ENCODE measurements at places on chromosomes 13 and 19.

GRCh38 chr19:288911-289310, 2.3 kb downstream of the PLPP2 start:
- no peak for DNase-seq

- no peak for DNase-seq
Measured at GRCh38 chr13:48976576-48977285, 1.0 kb downstream of the FNDC3A start.

GRCh38 chr13:110308656-110309359, 1.7 kb downstream of the COL4A2 start:
- no peak for DNase-seq

GRCh38 chr19:29705706-29706105, 9.4 kb downstream of the C19orf12 start:
- no peak for DNase-seq

- no peak for DNase-seq
Measured at GRCh38 chr13:97068151-97068550, 73.9 kb upstream of the OXGR1 start.

- no peak for DNase-seq
Measured at GRCh38 chr19:12788042-12788681, 3.1 kb upstream of the JUNB start.

GRCh38 chr19:18989316-18989715, 44.0 kb downstream of the SUGP2 start:
- DNase-seq: no peak

- DNase-seq: no peak
Measured at GRCh38 chr13:113397608-113398425, 33.9 kb upstream of the GRTP1 start.

DNA sequence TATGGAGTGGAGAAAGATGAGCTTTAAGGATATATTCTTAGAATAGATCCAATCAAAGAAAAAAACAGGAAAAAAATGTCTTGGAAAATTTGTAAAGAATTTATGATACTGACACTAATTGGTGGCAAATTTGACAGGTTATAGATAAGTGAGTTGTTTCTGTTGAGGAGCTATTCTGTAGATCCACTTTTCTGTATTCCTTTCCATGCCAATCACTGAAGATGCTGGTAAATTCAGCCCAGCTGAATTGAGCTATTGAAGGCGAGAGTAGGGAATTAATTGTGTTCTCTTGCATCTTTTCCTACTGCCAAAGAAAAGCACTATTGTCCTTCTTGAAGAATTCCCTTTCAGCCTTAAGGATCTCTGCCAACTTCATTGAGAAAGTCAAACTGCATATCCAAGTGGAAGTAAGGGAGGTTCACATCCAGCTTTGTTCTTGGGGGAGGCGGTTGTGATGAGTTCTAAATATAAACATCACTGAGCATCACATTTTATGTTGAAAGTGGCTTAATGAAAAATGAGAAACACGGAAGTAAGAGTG, 113.1 kb downstream of the PCDH9 start:
- no peak for DNase-seq

DNA sequence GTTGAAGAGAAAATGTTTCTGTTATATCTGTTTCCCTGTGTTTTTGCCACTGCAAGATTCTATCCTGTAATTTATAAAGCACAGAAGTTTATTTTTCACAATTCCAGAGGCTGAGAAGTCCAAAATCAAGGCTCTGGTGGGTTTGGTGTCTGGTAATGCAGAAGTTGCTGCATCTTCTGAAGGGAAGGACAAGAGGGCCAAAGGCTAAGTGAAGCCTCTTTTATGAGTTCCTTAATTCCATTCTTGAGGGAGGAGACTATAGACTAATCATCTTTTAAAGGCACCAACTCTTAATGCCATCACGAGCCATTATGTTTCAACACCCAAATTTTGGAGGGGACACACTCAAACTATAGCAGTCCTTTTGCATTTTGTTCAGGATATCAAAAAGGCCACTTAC, 34.1 kb upstream of the WDFY2 start:
- no peak for DNase-seq

DNA sequence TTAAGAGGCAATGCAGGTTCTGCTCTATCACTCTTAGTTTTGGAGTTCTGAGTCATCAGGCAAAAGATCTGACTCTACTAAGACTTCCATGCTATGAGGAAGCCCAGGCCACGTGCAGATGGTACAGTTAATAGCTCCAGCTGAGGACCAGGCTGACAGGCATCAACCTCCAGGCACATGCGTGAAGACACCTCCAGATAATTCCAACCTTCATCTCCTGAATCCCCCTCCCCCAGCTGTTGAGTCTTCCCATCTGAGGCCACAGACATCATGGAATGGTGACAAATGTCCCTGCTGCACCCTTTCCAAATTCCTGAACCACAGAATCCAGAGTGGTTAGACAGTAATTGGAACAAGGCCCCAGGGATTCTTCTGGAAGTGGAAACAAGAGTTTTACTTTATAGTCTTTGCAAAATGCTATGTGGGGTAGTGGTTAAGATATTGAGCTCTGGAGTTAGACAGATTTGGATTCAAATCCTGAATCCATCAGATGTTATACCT, 183.8 kb downstream of the KLF5 start:
- no peak for DNase-seq

DNA sequence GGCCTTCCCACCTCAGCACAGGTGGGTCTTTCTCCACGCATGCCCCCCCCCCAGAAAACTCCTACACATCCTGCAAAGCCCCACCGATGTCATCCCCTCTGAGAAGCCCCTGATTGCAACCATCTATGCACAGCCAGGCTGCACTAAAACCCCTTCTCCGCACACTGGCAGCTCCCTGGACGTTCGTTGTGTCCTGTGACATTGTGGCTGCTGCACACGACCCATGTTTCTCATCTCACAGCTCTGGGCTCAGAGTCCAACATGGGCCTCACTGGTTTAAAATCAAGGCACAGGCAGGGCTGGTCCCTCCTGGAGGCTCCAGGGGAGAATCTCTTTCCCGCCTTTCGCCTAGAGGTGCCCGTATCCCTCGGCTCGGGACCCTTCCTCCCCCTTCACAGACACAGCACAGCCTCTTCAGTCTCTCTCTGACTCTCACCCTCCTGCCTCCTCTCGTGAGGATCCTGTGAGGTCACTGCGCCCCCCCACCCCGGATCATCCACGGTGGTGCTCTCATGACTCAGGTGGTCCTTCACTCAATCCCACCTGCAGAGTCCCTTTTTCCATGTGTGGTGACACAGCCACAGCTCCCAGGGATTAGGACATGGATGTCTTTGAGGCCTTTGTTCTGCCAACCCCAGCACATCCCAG, 71.2 kb downstream of the GADD45B start:
- DNase-seq: no peak

- no peak for DNase-seq
Measured at GRCh38 chr19:12899891-12900518, 9.0 kb downstream of the GCDH start.

- DNase-seq: no peak
Measured at GRCh38 chr19:30862876-30863275, 486.4 kb downstream of the TSHZ3 start.

DNA sequence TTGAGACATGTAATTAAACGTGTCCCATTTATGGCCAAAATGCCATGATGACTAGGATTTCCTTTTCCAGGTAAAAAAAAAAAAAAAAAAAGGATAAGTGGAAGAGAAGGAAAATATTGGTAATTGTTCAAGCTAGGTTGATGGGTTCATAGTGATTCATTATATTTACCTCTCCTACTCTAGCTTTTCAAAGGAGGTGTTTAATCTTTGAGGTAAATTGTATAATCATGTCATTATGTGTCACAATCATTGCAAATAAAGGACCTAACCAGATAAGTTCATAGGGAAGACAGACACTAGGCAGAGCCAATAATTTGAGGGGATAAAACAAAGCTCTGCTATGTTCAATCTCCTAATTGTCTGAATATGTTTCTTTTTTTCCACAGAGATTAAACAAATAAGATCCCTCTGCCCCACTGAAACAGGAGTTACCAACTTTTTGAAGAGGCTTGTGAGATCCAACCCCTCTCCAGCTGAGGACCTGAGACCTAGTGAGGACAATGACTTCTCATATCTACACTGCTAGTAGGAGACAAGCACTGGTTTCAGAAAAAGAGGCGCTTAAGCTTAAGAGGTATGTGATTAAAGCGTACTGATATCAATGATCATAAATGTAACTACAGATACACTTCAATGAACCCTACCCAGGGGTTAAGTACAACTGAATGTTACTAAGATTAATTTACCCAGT, 61.4 kb downstream of the USP12 start:
- no peak for DNase-seq

DNA sequence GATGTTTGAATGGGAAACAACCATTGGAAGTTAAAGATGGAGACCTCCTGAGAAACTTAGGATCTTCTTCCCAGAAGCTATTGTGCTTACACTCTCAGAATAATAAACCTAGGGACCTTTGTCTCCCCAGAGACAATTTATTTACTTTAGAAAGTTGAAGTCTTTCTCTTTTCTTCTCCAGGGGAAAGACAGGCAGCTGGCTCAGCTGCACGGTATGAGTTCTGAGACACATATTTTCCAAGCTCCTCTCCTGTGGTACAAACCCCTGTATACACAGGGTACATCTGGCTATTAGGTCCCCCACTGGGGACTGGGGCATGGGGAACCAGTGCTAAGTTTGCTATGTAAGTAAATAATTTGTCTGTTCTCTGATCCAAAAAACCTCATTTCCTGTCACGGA, 67.5 kb upstream of the POSTN start:
- no peak for DNase-seq

- DNase-seq: no peak
Measured at GRCh38 chr13:84865783-84866221, 933.4 kb downstream of the SLITRK6 start.

DNA sequence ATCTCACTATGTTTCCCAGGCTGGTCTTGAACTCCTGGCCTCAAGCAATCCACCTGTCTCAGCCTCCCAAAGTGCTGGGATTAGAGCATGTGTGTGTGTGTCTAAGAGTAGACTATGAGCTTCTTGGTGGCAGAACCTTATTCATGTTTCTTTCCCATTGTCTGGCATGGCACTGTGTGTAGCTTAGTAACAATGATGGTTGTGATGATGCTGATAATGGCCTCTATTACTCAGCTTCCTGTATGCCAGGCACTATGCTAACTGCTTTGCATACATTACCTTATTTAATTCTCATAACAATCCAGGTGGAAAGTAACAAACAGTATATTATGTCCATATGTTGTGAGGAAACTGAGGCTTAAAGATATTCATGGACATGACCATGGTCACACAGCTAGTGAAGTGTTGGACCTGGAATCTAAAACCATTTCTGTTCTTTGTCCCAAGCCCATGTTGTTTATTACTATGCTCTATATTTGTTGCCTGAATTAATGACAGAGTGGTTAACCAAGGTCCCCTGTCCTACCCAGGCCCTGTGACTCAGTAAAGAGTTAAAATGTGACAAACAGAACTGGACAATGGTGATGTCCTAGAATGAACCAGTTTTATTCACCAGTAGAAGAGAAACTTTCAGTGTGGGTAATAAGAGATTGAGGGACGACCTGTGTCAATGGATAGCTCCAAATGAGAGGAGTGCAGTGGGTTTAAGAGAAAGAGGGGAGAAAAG, 109.6 kb downstream of the KLF5 start:
- DNase-seq: no peak

DNA sequence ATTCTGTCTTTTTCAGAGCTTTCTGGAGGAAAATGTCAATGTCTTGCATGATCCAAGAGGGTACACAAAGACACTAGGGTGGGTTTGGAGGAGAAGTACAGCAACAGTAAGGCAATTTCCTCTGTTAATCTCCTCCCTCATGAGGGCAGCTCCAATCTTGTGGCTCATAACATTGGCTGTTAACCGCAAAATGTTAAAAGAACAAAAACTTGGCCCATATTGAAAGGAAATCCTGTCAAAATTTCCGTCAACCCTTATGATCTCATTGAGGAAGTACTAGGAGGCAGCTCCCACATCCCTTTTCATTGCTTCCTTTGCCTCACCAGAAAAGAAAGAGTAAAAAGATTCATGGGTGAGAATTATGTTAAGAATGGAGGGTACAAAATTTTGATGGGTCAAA, 11.6 kb downstream of the OXGR1 start:
- DNase-seq: no peak

GRCh38 chr19:21947775-21948174, 63.0 kb downstream of the ZNF208 start:
- no peak for DNase-seq

- DNase-seq: no peak
Measured at GRCh38 chr13:75442736-75443234, 39.2 kb downstream of the TBC1D4 start.

DNA sequence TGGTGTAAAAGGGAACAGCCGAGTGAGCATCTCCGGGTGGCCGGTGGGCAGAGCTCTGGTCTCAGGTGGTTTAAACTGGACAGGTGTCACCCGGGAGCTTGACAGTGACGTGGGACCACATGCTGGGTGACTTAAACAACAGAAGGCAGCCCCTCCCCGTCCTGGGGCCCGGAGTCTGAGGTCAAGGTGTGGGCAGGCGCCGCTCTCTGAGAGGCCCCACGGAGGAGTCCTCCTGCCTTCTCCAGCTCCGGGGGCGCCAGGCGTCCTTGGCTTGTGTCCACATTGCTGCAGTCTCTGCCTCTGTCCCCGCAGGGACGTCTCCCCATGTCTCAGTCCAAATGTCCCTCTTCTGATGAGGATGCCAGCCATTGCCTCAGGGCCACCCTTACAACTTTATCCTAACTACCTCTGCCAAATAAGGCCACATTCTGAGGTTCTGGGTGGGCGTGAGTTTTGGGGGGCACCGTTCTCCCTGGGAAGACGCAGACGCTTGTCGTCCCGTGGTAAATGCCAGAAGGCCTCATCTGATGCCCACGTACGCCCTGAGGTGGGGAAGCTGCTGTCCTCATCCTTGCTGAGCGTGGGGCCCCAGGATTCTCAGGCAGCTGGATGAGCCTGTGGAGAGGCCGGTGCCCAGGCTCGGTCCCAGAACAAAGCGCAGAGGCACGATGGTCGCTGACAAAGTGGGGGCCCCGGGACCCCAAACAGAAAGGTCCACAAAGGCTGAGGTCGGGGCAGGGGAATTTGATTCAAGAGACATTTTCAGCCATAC, 12.9 kb downstream of the GZMM start:
- DNase-seq: no peak

DNA sequence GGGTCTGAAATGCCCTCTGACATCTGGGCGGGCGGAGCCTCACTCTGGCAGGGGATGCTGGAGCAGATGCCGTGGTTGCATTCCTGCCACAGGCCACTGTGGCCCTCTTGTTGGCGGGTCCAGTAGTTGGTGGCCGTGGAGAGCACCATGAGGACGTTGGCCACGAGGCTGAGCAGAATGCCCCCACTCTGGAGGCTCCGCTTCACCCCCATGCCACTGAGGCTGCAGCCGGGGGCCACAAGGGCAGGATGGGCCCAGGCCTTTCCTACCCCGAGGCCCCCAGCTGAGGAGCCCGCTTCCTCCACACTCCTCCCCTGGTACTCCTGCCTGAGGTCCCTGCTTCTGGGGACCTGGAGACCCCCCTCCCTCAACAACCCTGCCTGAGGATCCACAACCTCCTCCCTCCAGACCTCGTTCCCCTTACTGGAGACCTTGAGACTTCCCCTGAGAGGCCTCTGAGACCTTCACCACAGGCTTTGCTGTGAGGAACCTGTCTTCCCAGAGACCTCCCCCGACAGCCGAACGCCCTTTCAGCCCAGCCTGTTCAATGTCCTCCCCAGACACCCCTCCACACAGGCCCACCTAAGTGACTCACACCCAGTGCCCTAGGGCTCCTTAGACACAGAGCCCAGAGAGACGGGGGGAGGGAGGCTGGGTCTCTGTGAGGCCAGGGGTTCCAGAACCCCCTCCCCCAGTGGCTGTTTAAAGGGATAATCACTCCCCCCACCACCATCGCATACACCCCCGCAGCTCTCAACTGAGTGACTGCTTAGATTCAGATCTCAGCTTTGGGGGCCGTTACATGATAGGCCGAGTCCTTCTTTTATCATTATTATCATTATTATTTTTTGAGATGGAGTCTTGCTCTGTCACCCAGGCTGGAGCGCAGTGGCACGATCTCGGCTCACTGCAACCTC, at the start of gene CLDND2:
TSS of gene CLDND2 (minus strand) at position 638 of the 917 bp plus-strand sequence. CDS start at position 212, 426 bp downstream.
- DNase-seq: no peak

Measured in neural crest cell (in vitro differentiated cells).